ENCODE measurements at places on chromosomes 16 and 17. TPM values are rescaled to one million over a fixed set of nuclear protein-coding genes. Genes with fewer than 3 reads are reported as not detected.

Gene STAT5A
- polyA plus RNA-seq: 57.1 TPM

Gene CHST6
- polyA plus RNA-seq: 0.04 TPM

Gene RRAD
- 7.8 TPM for polyA plus RNA-seq

Gene CPHXL
- polyA plus RNA-seq: not detected

Gene NETO2
- 3.0 TPM for polyA plus RNA-seq

Gene SOST
- polyA plus RNA-seq: not detected

Gene HOXB4
- polyA plus RNA-seq: 1.1 TPM

Gene GGT6
- not detected for polyA plus RNA-seq

Gene CA5A
- not detected for polyA plus RNA-seq

Gene KCNH4
- polyA plus RNA-seq: 0.19 TPM

Gene OTOA
- not detected for polyA plus RNA-seq

Gene FN3KRP
- polyA plus RNA-seq: 22.4 TPM

Gene IRX5
- polyA plus RNA-seq: 0.06 TPM

Measured in adipose tissue (tissue), 3 donors.